HT-29 (cell line): ENCODE measurements at places on chromosomes 5 and 9.

- no peak for DNase-seq
Observed at GRCh38 chr5:146068977-146069779, 36.2 kb downstream of the PLAC8L1 start.

DNA sequence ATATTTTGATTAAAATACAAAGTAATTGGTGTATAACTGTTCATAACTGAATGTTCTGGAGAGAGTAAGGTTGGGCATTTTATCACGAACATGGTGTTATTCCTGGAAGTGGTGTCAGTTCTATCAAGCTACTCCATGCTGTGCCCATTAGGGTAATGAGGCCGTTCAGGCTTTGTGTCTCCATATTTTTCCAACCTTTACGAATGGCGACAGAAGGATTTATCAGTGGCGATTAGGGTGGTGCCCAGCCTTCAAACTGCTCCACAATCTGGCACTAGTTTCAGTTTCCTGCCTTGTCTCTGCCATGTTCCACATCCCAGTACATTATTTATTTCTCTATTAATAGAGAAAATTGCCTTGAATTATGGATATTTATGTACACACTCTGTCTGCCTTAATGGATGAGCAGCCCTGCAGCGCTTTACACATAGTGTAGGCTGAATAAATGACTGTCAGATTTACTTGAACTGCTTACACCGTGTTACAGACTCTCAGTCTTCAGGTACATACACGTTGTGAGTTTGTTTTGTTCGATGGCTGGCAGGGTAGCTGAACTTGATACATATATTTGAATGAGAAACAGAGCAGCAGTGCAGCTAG is 23.9 kb upstream of the TMC1 start:
- no peak for DNase-seq

DNA sequence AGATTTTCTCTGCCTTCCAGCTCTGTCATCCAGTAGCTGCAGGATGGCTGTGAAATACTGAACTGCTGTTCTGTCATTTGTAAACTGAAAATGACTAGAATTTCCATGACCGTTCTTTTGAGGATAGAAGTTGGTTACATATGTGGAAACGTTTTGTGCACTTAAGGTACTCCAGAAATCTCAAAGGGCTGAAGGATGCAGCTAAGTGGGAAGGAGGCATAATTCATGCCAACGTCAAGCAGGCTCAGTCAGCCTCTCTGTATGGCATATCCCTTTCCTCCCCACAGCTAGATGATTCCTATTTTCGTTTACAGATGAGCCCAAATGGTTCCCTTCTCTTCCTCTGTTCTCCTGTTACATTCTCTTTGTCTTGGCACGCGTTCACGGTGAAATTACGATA is 257.6 kb downstream of the FBXL7 start:
- DNase-seq = no peak

DNA sequence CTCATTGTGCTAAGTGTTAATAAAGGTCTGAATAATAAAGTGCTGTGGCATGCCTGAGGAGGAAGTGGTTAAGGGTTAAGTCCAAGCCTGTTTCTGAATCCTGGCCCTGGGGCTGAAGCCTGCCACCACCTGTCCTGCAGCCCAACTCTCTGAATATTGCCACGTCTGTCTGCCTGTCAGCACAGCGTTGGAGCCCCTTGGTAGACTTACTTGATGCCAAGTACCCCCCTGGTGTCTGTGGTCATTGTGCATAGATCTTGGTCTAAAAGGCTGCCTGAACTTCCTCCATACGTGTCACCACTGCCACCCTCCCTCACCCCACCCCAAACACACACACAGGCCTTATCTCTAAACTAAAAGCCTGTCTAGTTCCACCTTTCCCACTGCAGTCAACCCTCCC is 35.4 kb upstream of the SLC2A8 start:
- peak; percentile 52 for DNase-seq

DNA sequence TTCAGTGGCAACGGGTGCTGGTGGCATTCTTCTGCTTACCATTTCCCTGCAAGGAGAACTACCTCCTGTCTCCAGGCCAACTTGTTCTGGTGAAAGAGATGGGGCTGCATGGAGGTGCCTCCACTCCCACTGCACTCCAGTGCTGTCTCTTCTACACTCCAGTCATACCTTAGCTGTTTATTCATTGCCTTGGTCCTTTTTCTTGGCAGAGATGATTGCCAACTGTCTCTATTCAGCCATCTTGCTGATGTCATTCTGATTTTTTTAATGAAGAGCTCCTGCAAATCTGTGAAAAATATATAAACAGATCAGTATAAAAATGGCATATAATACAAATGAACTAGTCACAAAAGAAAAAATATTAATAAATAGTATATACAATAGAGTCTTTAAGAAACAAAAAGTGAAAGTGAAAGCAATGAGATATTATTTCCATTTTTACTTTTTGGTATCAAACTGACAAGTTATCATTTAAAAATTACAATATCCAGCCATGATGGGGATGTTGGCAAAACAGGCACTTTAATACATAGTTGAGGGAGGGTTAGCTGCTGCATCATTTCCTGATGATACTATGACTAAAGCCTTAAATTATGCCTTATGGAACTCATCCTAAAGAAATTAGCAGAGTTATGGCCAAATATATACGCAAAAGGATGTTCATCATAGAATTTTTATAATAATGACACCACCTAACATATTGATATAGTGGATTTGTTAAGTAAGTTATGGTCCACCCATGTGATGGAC is 109.4 kb downstream of the CARTPT start:
- no peak for DNase-seq

GRCh38 chr5:62812621-62813255 is 234.1 kb downstream of the LRRC70 start:
- DNase-seq = no peak

GRCh38 chr9:135596211-135596610 is 34.7 kb downstream of the PAEP start:
- no peak for DNase-seq

GRCh38 chr9:126049088-126049487 is 277.5 kb upstream of the MVB12B start:
- DNase-seq = no peak

DNA sequence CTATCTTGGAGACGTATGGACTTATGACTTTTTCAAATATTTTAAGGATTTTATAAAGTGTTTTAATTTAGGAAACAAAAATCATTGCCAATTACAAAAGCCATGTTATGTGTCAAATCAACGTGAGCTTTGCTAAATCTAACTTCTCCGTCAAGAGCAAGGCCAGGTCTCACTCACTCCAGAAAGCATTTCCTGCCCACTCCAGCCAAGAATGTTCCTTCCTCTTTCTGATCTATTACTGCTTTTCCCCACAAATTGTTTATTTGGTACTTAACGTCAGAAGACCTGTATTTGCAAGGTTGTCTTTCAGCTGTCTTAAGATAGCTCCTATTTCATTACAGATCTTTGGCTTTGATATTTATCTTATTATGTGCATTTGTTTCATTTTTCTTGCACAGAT is 193.5 kb upstream of the HAPLN1 start:
- DNase-seq = no peak

DNA sequence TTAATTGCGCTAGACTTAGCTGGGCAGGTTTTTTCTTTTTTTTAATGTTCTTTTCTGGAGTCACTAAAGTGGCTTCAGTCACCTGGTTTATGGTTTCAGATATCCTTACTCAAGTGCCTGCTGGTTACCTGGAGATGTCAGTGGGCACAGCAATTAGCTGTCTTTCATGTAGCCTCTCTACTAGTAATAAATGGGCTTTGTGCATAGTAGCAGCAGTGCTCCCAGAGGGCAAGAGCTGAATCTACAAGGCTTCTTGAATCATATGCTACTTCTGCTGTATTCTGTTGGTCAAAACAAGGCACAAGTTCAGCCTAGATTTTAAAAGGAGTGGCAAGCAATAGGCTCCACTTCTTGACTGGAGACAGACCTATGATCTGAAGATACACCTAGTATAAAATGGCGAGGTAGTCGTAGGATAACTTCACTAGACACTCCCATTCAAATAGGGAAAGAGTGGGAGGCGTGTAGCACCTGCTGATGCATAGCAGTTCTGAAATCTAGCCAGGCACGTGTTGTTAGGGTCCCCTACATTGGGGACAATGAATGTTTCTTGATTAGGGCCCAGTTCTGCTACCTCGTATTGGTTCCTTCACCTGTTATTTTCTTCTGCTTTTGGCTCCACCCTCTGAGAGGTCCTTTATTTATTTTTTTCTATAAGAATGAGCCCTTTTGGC is 7.0 kb downstream of the SCAMP1 start:
- DNase-seq = peak; percentile 16

- no peak for DNase-seq
Observed at GRCh38 chr5:143054480-143054941, 284.3 kb downstream of the ARHGAP26 start.

GRCh38 chr5:173202266-173202875 is 32.6 kb downstream of the NKX2-5 start:
- no peak for DNase-seq

GRCh38 chr5:108503986-108504385 is 122.1 kb upstream of the FBXL17 start:
- DNase-seq = no peak

DNA sequence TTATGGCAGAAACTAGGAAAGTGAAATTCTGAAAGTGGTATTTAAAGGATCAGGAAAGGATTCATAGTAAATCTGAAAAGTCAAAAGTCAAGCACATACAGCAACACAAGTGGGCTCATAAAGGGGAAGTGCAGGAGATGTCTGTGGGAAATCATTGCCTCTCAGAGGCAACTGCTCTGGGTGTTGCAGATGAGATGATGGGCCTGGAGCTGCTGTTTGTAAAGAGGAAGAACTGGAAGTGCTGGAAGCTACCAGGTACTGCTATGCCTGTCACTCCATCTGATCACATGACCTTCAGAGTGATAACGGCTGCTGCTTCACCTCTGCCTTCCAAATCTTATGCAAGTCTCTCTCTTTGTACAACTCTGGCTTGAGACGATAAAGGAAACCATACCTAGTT is 55.9 kb downstream of the ADRB2 start:
- no peak for DNase-seq

- no peak for DNase-seq
Observed at GRCh38 chr9:431701-432100, 217.0 kb downstream of the DOCK8 start.

GRCh38 chr5:95892784-95893354 is 68.8 kb downstream of the ELL2 start:
- peak; percentile 67 for DNase-seq

DNA sequence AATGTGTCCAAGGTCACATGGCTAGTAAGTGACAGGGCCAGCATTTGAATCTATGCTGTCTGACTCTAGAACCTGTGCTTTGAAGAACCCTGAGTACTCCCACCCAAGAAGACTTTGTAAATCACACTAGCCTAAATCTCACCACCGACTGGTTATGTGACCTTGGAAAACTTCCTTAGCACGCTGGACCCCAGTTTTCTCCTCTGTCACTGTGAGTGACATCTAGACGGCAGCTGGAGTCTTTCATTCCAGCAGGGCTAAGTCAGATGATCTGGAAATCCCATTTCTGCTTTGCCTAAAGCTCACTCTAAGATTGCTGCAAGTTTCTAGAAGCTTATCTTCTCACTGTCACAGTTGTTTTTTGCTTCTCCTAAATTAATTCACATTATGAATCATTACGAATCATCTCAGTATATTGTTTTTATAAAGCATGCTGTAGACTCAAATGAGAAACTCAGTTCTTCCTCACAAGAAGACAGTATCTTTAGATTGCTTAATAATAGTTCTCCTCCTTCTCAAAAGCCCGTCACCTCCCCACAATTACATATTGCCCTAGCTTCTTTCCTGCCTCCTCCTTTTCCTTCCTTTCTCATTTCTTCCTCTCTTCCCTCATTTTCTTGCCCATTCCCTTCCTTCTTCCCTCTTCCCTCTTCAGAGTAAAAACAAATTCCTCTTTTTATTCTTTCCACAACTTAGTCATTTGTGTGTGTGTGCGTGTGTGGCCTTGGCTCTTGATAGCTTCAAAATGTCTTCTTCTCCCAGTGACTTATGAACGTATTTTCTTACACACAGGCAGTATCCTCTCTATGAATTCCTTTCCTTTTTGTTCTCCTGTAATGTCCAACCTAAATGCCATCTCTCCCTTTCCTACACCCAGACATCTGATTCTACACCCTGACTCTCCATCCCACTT is 16.8 kb downstream of the ALDOB start:
- DNase-seq = no peak

DNA sequence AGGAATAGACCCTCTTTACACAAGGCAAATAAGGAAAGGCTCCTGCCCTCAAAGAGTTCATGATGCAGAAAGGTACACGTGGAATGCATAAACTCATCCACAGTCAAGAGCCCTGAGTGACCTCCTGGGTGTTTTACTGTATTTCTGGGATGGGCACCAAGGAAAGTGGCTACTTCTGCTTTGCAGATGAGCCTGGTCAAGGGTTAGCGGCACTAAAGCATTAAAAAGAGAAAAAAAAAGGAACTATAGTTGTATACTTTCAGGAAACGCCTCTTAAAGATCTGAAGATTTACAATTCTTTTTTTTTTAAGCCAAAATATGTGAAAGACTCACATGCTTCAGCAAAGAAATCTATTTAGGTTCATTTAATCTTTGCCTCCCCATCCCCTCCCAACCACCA is 366.2 kb upstream of the PDE4D start:
- DNase-seq = no peak

DNA sequence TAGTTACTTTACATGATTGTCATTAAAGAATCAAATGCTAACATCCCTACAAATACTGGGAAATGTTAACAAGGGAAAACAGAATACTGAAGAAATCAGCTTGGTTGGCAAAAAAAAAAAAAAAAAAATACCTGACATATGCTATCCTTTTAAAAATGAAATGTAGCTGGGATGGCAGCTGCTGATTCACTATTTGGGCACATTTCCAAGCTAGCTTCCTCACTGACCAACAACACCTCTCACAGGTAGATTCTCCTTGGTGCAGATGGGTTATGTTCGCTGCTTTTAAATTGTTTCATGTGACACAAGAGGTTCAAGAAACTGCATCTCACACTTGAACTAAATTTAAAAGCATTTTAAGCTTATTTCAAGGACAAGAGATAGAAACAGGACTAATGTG is 6.1 kb upstream of the PRUNE2 start:
- DNase-seq = peak; percentile 30

GRCh38 chr9:134412298-134412711 is 86.0 kb downstream of the RXRA start:
- peak; percentile 81 for DNase-seq

DNA sequence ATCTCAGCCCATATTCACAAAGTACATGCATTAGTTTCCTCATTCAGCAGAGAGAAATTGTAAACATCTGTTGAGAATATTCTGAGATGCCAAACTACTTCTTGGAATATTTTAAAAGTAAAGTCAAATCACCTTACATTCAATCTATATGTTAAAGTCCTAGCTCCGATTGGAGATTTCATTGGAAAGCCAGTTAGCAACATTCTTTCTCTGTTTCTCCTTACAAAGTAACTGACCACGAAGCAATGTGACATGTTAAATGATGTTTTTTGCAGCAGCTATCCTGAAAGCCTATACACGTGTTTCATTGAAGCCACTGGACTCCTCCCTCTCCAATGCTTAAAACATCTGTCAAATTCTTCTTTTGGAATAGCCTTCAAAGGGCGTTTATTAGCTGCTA is 379.1 kb upstream of the CCNH start:
- no peak for DNase-seq
